ENCODE measurements at places on chromosomes 11 and 22.

- no peak for DNase-seq
These were observed 12.7 kb upstream of the TMA7B start for GRCh38 chr22:39947220-39948216.

- DNase-seq, result peak; percentile 51
These were observed 1.2 kb downstream of the SYVN1 start for GRCh38 chr11:65132988-65133700.

DNA sequence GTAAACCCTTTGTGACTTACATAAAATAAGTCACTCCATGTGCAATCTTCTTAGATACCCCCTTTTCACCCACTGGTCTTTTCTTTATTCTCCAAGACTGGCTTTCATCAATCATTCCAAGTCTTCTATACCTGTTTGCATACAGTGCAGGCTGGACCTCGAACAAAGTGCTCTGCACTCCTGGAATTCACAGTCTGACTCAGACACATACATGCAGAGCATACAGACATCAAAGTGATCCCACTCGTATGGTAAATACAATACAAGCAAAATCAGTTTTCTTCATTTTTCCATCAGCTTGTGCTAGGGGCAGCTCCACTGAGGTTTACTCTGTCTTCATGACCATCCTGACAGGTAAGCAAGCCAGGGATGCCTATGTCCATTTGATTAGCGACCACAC, 16.8 kb upstream of the TMPRSS5 start:
- no peak for DNase-seq

DNA sequence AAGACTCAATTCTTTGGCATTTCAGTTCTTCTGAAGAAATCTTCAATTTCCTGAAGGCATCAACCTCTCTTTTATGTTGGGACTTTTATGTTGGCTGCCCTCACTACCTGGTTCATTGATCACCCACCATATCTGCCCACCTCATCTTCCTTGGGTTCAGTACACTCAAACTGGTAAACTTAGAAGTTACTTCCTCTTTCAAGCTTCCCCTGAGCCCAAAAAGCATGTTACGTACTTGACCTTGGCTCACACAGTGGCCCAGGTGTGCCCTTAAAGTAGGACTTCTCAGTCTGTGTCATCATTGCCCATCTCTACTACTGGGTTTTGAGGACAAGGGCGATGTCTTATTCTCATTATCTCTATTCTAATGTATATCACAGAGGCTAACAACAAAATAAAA, 86.1 kb downstream of the GRIA4 start:
- DNase-seq, result no peak

- peak; percentile 39 for DNase-seq
These were observed 104.6 kb upstream of the ANO3 start for GRCh38 chr11:26227301-26227746.
